ENCODE measurements at places on chromosomes 2 and 18. TPM values are rescaled to one million over a fixed set of nuclear protein-coding genes. Genes with fewer than 3 reads are reported as not detected.

DNA sequence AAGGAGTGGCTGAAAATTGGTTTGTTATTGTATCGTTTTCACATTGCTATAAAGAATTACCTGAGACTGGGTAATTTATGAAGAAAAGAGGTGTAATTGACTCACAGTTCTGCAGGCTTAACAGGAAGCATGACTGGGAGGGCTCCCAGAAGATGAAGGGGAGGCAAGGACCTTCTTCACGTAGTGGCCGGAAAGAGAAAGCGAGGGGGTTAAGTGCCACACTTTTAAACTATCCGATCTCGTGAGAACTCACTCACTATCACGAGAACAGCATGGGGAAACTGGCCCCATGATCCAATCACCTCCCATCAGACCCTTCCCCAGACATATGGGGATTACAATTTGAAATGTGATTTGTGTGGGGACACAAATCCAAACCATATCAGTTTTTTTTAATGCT, 81.6 kb downstream of the FBXO15 start:
- no peaks in the 10 kb centered on the region for H3K27me3 ChIP-seq
- no peak for DNase-seq
- no peak overlapping the region for H3K4me3 ChIP-seq

DNA sequence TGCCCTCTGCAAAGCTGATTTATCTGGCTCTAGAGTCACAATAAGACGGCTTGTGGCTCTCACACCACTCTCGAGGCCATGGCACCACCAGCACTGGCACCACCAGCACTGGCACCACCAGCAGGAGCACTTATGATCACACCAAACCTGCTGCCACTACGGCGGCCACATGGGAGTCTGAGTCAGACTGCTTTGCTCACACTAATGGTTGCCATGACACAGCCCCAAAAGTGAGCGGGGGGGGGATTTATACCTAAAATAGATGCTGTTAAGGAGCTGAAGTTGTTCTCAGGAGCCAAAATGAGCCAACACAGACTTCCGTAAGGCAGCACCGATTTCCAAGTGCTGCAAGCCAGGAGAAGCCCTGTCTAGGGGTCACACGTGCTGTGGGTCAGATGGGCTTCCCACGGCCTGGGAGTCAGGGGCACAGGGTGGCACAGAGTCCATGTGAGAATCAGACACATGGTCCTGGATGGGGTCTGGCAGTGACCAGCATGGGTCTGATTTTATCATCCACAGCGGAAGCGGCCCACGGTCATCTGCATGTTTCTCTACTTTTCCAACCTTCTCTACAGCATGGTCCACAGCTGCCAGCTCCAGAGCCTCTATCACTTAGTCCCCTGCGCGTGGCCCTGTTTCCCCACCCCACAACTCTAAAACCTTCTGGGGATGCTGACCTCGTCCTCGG, 16.7 kb downstream of the DNMT3A start:
- no peak overlapping the region for H3K4me3 ChIP-seq
- no peak for DNase-seq
- peak overlapping the region; percentile 69 for H3K27ac ChIP-seq
- no peaks in the 10 kb centered on the region for H3K27me3 ChIP-seq
- H3K4me1 ChIP-seq = peaks cover 67% of the 10 kb centered on the region
- peaks cover 12% of the 10 kb centered on the region for H3K36me3 ChIP-seq

DNA sequence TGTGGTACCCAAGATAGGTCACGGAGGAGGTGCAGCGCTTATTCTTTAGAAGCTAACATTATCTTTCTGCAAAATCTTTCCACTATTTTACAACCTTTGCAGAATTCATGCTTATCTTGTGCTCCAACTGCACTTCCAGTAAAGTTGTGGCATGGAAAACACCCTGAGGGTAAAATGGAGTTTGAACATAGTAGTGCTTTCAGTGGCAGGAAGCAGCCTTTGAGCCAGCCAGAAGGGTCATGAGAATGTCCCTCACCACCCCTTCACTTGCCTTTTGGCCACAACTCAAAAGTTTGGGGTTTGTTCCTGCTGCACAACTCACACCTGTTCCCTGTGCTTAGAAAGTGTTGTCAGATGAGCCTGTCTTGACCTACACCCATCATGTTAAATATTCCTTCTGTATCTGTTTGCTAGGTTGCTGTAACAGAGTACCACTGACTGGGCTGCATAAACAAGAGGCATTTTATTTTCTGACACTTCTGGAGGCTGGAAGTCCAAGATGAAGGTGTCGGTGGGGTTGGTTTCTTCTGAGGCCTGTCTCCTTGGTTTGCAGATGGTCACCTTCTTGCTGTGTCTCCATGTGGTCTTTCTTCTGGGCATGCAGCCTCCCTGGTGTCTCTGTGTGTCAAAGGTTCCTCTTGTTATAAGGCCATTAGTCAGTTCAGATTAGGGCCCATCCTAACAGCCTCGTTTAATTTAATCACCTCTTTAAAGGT, 194.1 kb downstream of the SMAD7 start:
- H3K36me3 ChIP-seq = peaks cover 10% of the 10 kb centered on the region
- no peak overlapping the region for H3K27ac ChIP-seq
- no peaks in the 10 kb centered on the region for H3K27me3 ChIP-seq
- H3K4me3 ChIP-seq = no peak overlapping the region
- peaks cover 33% of the 10 kb centered on the region for H3K4me1 ChIP-seq

DNA sequence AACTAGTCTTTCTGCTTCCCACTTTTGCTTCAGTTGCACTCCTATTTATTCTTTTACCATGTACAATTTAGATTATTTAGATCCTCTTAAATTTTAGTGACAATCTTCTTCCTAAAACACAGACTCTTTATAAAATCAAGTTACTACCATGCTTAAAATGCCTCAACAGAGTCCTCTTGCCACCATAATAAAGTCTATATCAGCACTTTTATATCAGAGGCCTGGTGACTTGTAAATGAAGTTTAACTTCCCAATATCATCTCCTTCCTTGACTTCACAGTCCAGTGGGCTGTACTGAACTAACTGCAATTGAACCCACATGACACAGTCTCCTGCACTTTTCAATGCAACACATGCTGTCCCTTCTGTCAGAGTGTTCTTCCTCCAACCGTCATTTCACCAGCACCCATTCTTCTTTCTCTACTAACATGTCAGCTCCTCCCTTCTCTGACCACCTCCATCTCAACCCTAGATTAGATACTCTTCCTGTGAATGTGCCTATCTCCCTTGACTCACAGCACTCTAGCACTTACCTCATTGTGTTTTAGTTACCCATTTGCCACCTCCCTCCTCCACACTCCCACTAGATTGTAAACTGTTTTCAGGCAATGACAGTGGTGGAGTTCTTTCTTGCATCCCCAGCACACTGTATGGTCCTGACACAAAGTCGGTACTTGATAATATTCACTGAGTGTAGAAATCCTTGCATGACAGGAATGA, 414.9 kb downstream of the SATB2 start:
- H3K4me1 ChIP-seq = no peaks in the 10 kb centered on the region
- no peaks in the 10 kb centered on the region for H3K36me3 ChIP-seq
- H3K4me3 ChIP-seq = no peak overlapping the region

DNA sequence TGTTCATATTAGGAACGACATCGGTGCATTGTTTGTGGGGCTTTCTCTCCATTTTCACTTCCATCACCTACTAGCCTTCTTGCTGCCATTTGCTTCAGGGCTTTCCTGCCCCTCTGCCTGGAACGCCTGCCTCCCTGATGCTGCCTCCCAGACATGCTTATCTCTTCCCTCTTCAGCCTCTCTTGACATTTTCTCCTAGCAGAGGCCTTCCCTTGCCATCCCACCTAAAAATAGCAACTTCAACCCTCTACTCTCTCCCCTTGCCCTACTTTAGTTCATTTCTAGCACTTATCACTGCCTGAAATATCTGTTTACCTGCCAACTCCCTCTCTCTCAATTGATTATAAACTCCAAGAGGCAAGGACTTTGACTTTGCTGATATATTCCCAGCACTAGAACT, 210.3 kb downstream of the SP3 start:
- no peak overlapping the region for H3K4me3 ChIP-seq
- H3K27ac ChIP-seq = no peak overlapping the region
- H3K27me3 ChIP-seq = no peaks in the 10 kb centered on the region
- H3K36me3 ChIP-seq = no peaks in the 10 kb centered on the region
- no peak for DNase-seq

- no peak overlapping the region for H3K4me3 ChIP-seq
- no peaks in the 10 kb centered on the region for H3K4me1 ChIP-seq
- no peak for DNase-seq
- no peaks in the 10 kb centered on the region for H3K36me3 ChIP-seq
- no peaks in the 10 kb centered on the region for H3K27me3 ChIP-seq
Measured at GRCh38 chr18:26468931-26469340, 79.4 kb downstream of the KCTD1 start.

DNA sequence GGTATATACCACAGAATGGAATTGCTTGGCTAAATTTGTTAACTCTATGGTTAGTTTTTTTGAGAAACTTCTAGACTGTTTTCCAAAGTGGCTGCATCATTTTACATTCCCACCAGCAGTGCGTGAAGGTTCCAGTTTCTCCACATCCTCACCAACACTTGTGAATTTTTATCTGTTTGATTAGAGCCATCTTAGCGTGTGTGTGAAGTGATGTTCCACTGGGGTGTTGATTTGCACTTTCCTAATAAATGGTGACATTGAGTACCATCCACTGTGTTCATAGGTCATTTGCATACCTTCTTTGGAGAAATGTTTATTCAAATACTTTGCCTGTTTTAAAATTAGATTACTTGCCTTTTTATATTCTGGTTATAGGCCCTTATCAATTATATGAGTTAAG, 37.5 kb upstream of the HS6ST1 start:
- H3K27ac ChIP-seq = no peak overlapping the region
- DNase-seq = peak; percentile 4

DNA sequence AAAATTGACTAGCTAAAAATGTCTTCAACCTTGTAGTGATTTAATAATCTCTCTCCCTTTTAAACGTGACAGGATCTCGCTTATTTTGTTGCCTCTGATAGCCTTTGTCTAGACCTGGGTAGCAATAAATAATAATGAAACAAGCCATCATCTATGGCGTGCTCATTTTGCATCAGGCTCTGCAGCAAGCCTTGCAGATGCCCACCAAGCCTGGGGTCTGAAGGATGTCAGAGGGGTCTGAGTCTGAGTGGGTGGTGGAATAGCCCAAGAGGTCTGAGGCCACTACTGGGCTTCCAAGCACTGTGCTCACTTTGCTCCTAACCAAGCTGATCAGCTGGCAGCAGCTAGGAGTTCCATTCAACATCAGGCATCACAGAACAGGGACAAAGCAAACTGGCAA, 109.4 kb downstream of the GYPC start:
- H3K4me3 ChIP-seq = no peak overlapping the region
- no peaks in the 10 kb centered on the region for H3K4me1 ChIP-seq
- H3K27ac ChIP-seq = no peak overlapping the region
- no peaks in the 10 kb centered on the region for H3K27me3 ChIP-seq
- no peak for DNase-seq

- no peak overlapping the region for H3K27ac ChIP-seq
- no peaks in the 10 kb centered on the region for H3K36me3 ChIP-seq
- H3K4me3 ChIP-seq = no peak overlapping the region
- no peaks in the 10 kb centered on the region for H3K4me1 ChIP-seq
- peaks cover 4% of the 10 kb centered on the region for H3K27me3 ChIP-seq
Measured at GRCh38 chr2:2574401-2575180, 243.5 kb upstream of the MYT1L start.

DNA sequence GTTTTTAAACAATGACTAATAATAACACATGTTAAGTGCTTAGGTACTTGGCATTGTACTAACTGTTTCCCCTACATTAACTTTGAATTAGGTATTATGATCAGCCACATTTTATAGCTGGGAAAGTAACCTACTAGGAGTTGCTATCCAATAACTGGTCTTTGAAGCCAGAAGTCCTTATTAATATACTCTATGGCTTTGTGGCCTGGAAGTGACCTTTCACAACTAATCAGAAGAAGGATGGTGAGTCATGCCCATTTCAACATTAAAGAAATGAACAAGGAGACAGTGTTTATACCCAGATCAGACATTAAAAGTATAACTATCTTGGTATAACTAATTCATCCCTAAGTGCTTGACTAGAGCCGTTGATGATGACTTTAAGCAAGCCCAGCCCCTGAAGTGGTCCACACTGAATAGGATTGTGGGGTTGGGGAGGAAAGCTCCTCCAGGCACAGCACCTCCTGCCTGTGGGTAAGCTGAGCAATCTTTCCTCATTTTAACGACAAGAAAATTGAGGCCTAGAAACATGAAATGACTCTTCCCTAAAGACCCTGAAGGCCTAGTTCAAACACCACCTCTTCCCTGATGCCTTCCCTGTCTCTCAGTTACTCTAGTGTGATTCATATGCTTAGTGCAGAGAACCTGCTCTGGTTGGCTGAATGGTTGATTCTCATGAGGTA, 71.6 kb upstream of the RFX8 start:
- no peak for DNase-seq
- H3K36me3 ChIP-seq = no peaks in the 10 kb centered on the region
- H3K4me1 ChIP-seq = peaks cover 7% of the 10 kb centered on the region
- H3K27ac ChIP-seq = no peak overlapping the region

- H3K36me3 ChIP-seq = peaks cover 24% of the 10 kb centered on the region
- H3K27ac ChIP-seq = no peak overlapping the region
- H3K4me3 ChIP-seq = no peak overlapping the region
Measured at GRCh38 chr2:131154071-131154531, 49.0 kb downstream of the PLEKHB2 start.

DNA sequence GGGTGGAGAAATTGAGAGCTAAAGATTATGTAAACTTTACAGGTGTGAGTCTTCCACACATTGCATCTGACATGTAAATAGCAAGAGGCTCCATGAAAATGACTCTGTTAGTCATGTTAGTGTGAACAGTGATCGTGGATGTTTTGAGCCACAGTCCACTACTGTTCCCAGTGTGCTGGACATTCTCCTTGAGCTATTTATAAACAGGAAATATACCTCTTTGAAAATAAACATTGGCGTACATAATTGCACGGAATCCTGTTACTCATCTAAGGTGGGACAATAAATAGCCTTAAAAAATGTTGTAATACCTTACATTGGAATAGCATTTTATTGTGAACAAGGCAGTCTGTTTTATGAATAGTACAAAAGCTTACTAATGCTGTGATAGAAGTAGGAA, 37.0 kb downstream of the LIMS1 start:
- no peak overlapping the region for H3K4me3 ChIP-seq
- no peak for DNase-seq
- H3K27ac ChIP-seq = no peak overlapping the region
- peaks cover 71% of the 10 kb centered on the region for H3K4me1 ChIP-seq
- no peaks in the 10 kb centered on the region for H3K36me3 ChIP-seq

- peak overlapping the region; percentile 94 for H3K27ac ChIP-seq
- H3K27me3 ChIP-seq = no peaks in the 10 kb centered on the region
- no peak for DNase-seq
Measured at GRCh38 chr2:219433666-219434467, 776 bp upstream of the SPEG start.

GRCh38 chr18:3806656-3807055, 356.7 kb downstream of the TGIF1 start:
- no peaks in the 10 kb centered on the region for H3K4me1 ChIP-seq
- no peak overlapping the region for H3K27ac ChIP-seq

The RAB17 gene
- 0.84 TPM for total RNA-seq

The CHN1 gene
- total RNA-seq = 31.6 TPM
